GM12865 (cell line): ENCODE measurements at places on chromosomes 1 and 21.

DNA sequence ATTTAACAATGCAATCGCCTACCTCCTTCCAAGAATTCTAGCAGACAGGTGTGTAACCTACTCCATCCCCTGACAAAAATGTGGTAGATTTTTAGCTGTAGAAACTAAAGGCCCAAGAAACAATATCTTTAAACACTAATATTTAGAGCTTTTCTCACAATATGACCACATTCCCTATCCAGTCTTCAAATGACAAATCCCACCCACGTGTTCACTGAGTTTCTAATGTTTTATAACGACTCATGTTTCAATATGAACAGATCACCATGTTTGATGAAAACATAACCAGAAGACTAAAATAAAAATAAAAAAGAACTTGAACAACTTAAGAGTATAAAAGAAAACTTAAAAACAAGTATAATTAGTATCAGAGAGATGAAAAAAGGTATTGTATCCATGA is 24.6 kb downstream of the RSBN1 start:
- no peak for DNase-seq

- no peak for DNase-seq
Measured at GRCh38 chr1:7119156-7119555, 333.9 kb downstream of the CAMTA1 start.

DNA sequence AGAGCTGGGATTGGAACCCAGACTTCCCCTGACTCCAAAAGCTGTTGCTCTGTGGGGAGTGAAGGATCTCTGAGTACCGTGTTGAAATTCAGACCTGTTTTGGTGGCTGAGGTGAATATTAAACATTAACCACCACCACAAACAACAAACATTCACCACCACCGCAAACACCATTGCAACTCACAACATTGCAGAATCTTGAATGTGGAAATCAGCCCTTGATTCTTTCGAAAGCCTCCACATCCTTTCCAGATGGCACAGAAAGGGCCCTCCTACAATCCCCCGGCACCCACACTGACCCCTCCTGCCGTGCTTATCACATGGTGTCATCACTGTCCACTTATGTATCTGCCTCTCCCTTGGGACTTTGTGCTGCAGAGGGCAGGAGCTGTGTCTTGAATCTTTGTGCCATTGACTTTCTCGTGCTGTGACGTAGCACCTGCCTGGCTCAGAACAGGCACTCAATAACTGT is 1.4 kb downstream of the CDA start:
- no peak for DNase-seq

DNA sequence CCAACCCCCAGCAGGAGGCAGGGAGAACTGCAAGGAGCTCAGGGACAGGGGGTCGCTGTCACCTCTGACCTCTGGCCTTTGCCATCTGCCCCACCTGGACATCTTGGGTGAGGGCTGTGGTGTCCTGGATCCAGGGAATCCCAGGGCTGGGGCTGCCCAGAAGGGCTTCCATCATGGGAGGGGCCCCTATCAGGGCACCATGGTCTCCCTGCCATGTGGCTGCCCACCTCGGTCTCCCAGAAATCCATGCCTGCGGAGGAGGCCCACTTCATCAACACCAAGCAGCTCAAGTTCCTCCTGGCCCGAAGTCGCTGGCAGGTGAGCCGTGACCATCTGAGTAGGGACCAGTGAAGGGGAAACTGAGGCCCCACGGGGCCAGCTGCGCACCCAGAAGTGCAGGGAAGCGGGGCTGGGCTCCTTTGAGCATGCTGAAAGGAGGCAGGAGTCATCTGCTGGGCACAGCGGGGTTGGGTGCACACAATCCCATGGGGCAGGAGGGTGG is 36.1 kb downstream of the TRIM11 start:
- DNase-seq = no peak

DNA sequence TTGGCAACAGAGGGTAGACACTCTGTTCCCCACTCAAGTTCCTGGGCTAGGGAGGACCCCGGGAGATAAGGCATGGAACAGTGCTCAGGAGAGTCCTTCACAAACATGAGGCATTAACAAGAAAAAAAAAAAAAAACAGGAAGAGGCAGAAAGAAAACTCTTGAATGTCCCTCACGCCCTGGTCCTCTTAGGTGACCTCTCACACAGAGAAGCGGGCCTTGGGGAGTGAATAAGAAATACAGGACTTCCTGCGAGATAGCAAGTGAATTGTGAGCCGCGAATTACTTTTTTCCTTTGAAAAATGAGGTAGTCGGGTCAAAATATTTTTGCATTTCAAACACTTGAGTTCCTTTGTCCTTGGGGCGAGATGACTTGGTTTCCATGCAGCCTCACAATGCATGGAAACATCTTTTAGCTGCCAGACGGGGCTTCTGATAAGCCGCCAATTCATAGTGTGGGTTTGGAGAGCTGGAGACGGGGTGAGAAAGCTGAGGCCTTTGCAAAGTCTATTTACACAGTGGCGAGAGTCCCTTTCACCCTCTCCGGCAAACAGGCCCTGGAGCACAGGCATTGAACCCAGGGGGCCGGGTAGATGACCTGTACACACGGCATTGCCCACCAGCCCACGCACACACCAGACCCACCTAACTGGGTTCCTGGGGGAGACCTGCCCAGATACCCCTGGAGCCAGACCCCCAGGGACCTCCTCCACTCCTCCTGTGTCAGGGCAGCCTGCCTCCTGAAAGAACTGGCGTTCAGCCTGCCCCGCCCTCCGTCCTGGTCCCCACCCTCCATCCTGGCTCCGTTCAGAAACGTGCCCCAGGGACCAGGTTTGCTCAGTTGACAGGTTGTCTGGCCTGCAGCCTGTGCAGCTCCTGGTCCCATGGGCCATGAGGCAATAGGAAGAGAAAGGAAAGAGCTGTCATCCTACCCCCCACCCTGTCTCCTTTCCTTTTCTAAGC is 192.3 kb downstream of the PRDM16 start:
- no peak for DNase-seq

GRCh38 chr21:15763359-15763758 is 33.6 kb downstream of the USP25 start:
- no peak for DNase-seq

- no peak for DNase-seq
Measured at GRCh38 chr21:14484188-14485009, 61.7 kb downstream of the SAMSN1 start.

DNA sequence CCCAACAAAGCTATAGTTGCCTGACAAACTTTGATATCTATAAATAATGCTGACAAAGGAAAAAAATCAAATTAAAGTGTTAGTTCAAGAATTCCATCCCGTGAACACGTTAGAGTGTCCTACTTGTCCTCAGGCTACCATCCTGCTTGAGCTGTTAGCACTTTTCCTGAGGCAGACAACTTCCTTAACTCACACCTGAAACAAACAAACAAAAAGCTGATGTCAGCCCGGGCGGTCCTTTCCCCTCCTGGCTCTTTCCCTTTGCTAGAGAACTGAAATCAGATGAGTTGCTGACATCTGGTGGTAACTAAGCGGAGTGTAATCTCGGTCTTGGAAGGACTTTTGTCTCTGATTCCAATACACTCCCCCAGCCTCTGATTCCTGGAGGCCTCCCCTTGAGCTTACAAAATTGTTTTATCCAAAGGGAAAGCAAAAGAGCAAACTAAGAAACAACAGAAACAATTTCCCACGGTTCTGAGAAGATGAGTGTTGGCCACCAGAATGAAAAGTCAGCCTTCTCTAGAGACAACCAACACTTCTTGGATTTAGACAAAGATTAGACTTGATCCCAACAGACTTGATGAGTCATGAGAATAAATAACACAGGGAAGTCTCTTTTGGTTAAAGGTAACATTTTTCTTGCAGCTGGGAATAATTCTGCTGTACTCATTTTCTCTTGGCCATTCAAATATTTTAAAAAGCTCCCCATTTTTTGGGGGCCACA is 135.4 kb downstream of the PROX1 start:
- DNase-seq = peak; percentile 45

- peak; percentile 89 for DNase-seq
Measured at GRCh38 chr1:186082235-186082937, 292.7 kb downstream of the TPR start.

GRCh38 chr21:36425286-36425685 is 40.1 kb downstream of the CHAF1B start:
- no peak for DNase-seq

DNA sequence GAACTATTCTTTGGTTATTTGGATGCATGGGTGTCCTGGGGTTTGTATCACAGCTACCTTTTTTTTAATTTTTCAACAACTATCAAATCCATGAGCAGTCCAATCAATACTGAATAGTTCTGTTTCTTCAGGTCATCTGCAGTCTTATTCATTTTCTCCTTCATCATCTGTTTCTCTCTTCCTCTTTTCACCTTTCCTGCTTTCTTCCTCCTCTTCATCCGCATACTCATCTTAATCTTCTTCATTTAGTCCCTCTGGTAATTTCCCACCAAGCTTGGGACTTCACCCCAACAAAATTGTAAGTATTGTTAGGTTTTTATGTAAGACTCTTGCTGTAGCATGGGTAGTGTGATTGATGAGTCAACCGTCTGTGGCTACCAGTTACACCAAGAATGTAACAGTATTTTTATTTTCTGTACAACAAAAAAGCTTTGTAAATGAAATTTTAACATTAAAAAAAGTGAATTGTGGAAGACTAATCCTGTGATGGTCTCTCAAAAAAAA is 184.1 kb upstream of the RNPC3 start:
- DNase-seq = no peak

- DNase-seq = no peak
Measured at GRCh38 chr1:228793032-228793431, 57.8 kb downstream of the RHOU start.

DNA sequence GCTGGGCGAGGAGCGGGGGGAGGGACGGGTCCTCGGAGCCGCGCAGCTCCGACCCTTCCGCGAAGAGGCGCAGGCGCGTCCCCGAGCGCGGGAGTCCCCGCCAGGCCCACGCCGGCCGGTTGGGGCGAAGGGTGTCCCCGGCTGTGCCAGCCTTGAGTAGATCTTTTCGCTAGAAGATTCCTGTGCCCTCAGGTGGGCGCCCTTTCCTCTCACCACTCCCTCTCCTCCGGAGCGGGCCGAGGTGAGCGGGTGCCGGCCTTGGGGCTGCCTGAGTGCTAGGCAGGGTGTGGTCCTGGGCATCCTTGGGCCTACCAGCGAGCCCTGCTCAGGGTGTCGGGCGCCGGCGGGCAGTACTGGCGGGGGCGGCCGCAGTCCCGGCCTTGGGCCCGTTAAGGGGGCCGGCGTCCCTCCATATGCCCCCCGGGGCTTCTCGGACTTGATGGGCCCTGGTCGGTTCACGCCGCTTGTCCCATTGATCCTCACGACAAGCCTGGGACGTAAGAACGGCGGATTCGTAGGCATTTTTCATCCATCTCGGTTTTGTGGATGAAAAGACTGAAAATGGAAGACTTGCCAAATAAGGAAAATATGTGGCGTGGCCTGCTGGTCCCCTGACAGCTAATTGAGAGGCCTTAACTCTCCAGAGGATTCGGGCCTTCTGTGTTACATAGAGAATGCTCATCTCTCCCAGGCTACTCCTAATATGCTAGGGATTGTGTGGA is 712 bp downstream of the DEGS1 start:
- DNase-seq = peak; percentile 80

GRCh38 chr1:207174913-207175312 is 70.9 kb downstream of the C4BPA start:
- no peak for DNase-seq
